Left renal pelvis (tissue), 4 donors: ENCODE measurements at places on chromosomes 12 and 14.
A peak's percentile ranks its signal among the peaks of the same experiment; 100 is the strongest.

- DNase-seq: no peak
These were observed 122.7 kb downstream of the SINHCAF start for GRCh38 chr12:31203261-31203660.

DNA sequence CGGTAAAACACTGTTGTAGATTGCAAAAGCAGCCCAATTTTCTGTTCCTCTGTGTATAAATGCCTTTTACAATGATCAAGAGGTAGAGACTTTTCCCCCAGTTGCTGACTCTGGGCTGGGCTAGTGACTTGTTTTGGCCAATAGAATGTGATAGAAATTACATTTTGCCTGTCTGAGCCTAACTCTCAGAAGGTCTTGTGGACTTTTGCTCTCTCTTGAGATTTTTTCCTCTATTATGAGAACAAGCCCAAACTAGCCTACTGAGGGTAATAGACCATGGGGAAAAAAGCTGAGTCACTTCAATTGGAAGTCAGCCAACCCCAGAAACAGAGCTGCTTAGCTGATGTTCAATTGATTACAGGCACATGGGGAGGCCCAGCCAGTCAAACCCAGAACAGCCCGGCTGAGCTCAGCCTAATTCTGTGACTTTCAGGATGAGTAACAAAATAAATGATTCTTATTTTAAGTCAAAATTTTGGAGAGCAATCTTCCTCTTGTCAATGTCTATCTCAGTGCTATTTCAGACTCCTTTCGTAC is 61.4 kb downstream of the MYF5 start:
- peak; percentile 22 for DNase-seq

- DNase-seq: no peak
These were observed 142.8 kb upstream of the FKBP4 start for GRCh38 chr12:2652011-2652400.

DNA sequence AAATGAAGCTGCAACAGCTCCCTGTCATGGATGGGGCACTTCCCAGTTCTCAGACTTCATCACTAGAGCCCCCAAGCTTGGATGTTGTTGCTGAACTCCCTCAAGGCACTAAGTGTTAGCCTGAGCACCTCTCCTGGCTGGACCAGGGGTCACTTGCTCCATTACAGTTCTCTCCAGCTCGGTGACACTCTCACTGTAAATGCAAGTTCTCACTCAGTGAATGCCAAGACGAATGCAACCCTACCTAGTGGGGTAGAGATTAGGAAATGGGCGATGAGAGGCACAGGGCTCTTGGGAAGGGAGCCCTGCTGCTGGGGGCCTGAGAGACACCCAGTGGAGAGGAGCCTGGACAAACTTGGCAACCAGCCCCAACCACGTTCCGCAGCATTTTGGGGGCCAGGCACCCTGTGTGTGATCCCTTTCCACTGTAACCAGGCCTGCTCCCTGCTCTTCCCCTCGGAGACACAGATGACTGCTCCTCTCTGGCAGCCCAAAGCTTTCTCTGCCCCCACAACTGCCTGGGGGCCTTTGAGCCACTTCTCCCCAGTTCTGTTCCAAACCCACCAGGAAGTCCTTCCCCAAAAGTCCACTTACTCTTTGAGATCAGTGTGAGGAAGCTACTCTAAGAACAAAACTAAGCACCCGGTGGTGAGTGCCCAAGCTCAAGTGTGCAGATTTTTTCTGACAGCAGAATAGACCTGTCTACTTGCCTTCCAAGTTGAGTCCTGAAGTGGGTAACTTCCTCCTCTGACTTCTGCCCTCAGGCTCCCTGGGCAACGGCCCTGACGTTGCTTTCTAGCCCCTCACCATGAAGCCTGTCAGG is 8.0 kb upstream of the SELPLG start:
- DNase-seq: no peak

- DNase-seq: no peak
These were observed 443.4 kb downstream of the BCAT1 start for GRCh38 chr12:24505366-24506015.

DNA sequence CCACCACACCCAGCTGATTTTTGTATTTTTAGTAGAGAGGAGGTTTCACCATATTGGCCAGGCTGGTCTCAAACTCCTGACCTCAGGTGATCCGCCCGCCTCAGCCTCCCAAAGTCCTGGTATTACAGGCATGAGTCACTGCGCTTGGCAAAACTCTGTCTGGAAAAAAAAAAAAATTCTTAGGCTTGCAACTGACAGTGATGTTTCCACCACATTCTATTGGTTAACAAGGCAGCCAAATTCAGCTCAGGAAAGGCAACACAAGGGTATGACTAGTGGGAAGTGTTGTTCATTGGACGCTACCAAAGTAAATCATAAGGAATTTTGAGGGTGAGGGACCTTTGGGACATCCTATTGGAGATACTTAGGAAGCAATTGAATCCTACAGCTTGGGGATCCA is 2.9 kb upstream of the SBNO1 start:
- DNase-seq: no peak

DNA sequence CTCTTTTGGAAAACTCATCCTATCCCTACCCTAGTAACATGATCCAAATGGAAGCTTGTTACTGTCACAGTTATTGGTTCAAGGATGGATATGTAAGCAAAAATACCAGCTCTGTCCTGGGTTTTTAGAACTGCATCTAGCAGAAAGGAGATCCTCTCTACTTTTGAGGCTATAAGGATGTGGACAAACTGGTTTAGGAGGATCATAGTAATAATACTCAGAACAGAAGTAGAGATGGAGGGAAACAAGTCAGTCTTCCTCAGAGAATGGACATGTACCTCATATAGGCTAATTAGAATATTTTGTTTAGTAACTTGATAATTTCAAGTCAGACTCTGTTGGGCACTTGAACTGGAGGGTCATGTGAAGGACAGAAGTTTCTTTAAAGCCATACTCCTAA is 26.6 kb downstream of the FUT8 start:
- no peak for DNase-seq

- DNase-seq: no peak
These were observed 1.1 kb upstream of the UBC start for GRCh38 chr12:124915239-124916236.

GRCh38 chr12:60112763-60113162 is 516.9 kb downstream of the SLC16A7 start:
- DNase-seq: no peak

DNA sequence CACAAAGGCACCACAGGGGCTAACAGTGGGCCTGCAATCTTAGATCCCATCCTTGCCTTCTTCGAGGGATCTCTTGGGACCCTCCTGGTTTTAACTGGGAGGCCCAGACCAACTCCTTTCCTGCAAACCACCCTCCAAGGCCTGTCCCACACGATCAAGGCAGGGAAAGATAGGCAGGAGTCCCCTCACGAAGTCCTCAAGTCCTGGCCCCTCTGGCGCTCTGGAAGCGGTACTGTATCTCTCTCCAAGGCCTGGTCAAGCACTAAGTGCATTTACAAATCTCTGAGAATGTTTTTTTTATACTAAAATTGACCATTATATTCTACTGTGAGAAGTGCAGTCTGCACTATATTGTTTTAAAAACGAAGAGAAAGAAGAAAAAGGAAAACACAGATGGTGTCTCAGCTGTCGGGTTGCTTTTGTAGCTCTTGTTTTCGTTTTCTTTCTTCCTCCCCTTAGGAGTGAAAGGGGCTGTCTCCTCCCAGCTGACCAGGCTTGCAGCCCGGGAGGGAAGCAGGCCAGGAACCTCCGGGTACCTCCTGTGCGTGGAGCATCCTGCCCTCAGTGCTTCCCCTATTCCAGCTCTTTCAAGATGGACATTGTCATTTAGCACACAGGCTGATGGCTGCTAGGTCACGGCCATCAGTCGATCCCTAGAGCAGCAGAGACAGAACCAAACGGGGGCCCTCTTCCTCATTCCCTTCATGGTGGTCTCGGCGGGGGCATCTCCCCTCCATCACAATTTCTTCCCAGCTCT is 56.7 kb downstream of the FAM222A start:
- no peak for DNase-seq
